Right lobe of liver (tissue), 6 donors: ENCODE measurements at places on chromosomes 2 and 18. TPM values are rescaled to one million over a fixed set of nuclear protein-coding genes. Genes with fewer than 3 reads are reported as not detected.

Gene STPG4
- total RNA-seq: not detected

Gene ABCG8
- total RNA-seq: 64.0 TPM

Gene NT5DC4
- not detected for total RNA-seq

Gene SLC11A1
- total RNA-seq: 13.0 TPM

DNA sequence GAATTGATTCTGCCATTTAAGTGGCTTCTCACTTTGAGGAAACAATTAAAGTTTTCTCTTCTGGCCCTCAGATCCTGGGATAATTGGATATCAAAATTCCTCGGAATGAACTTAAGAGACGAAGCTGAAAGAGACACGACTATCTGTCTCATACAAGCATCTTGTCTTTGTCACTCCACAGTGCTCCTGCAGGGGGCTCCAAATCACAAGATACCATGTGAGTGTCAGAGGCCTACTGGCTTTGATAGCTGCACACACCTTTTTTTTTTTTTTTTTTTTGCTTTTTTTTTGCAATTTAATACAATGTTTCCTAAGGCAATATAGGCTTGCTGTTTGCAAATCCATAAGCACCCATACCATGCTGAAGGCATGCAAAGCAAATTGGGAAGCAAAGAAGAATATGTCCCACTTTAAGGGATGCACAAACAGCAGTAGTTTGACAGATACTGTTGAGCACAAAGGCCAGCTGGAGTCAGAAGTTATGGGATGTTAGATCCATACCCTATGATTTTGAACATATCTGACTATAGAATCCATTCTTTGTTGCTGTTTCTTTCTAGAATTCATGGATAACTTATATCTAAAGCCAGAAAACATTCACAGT is 109.0 kb upstream of the CBLN2 start:
- DNase-seq: no peak

GRCh38 chr2:118065921-118066511 is 22.3 kb upstream of the INSIG2 start:
- DNase-seq: no peak

- DNase-seq: no peak
Measured at GRCh38 chr2:58543442-58543841, 302.3 kb upstream of the FANCL start.
